ENCODE measurements at places on chromosomes 4 and X.
A peak's percentile ranks its signal among the peaks of the same experiment; 100 is the strongest.

- no peak for DNase-seq
Measured at GRCh38 chrX:154098551-154098950, 1.0 kb upstream of the MECP2 start.

DNA sequence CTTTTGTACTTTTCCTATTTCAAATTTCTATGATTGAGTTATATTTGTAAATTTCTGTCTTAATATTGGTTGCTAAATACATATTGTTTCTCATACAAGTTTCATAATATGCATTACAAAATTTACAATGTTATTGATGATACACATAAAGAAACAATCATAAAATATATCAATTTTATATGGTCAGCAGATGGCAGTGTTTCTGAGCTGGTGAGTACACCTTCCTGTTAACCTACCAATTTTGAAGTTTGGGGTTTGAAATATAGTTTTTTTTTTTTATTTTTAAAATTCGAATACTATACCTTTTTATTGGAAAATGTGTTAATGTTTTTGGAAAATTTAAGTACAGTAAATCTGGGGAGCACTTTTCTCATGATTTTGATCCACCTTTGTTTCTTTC lies 1953.1 kb upstream of the ADGRL3 start:
- peak; percentile 2 for DNase-seq

DNA sequence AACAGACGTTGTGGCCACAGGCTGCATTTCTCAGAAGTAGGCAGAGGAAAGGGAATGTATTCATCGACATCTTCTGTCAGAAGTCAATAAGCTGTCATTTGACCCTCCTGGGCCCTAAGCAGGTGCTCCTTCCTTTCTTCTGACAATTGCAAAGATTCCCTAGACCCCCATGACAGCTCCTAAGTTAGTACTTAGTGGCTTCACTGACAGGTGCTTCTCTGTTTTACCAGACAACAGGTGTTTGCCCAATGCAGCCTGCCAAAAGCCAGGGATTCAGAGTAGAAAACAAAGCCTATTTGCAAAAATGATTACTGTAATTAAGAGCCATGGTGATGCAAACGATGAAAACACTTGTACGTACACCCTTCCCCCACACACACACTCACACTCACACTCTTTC lies 7.5 kb upstream of the FGF5 start:
- no peak for DNase-seq

GRCh38 chrX:68914479-68914946 lies 85.7 kb downstream of the EFNB1 start:
- no peak for DNase-seq

- DNase-seq: no peak
Measured at GRCh38 chr4:84495118-84495793, 3.8 kb downstream of the NKX6-1 start.

- DNase-seq: no peak
Measured at GRCh38 chr4:21380861-21381260, 567.7 kb downstream of the KCNIP4 start.

- no peak for DNase-seq
Measured at GRCh38 chrX:92209936-92210335, 430.8 kb downstream of the PCDH11X start.

GRCh38 chrX:85930099-85930498 lies 117.3 kb downstream of the CHM start:
- DNase-seq: no peak

DNA sequence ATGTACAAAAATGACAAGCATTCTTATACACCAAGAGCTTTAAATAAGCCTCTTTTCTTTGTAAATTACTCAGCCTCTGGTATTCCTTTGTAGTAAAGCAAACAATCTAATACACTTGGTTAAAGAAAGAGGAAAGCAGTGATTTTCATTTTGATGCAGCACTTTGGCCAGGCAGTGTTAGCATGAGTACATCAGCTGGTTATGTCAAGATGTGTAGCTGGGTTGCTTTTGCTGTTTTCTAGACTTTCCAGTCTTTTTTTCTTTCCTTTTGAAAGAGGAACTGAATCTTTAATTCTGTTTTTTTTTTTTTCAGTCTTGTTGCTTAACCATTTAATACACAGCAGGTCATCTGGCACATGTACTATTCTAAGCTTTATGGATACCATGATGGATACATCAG lies 167.1 kb upstream of the AADAT start:
- DNase-seq: no peak

GRCh38 chr4:87881115-87881514 lies 48.3 kb downstream of the MEPE start:
- DNase-seq: no peak

DNA sequence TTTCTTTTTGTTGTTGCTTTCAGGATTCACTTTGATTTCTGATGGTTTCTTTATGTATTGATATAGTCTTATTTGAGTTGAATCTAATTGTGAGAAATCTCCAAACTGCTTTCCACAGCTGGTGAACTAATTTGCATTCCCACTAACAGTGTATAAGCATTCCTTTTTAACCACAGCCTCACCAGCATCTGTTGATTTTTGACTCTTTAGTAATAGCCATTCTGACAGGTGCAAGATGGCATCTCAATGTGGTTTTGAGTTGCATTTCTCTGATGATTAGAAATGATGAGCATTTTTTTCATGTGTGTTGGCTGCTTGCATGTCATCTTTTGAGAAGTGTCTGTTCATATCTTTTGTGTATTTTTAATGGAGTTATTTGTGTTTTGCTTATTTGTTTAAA lies 1023.1 kb downstream of the SH3BGRL start:
- DNase-seq: no peak

- no peak for DNase-seq
Measured at GRCh38 chr4:73860181-73860580, 7.1 kb downstream of the PF4V1 start.

DNA sequence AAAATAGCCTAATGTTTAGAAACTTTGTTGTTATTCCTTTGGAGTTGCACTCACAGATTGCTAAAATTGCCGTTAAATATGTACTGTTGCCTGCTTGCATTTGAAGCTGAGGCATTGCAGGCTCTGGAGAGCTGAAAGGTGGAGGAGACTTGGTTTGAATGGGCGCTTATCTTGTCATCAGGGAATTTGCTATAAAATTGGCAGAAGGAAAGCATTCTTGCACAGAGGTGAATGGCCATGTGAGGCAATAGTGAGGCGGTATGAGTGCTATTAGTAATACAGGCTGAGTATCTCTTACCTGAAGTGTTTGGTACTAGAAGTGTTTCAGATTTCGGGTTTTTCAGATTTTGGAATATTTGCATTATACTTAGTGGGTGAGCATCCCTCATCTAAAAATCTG lies 41.3 kb downstream of the TRAPPC11 start:
- DNase-seq: no peak

DNA sequence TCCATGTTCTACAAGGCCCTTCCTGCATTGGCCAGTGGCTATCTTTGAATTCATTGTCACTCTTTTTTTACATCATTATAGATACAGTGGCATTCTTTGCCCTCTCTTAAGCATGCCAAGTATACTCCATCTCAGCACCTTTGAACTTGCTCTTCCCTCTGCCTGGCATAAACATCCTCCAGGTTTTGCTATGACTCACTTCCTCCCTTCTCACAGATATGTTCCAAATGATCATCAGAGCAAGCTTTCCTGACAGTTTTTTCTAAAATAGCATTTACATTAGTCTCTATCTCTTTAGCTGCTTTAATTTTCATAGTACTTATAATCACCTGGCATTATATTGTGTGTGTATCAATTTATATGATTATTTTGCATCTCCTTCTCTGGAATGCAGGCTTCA lies 553.3 kb upstream of the MAGEB2 start:
- no peak for DNase-seq

- DNase-seq: no peak
Measured at GRCh38 chrX:3541336-3541735, 172.1 kb downstream of the PRKX start.

GRCh38 chrX:100658941-100659381 lies 15.0 kb downstream of the SRPX2 start:
- peak; percentile 29 for DNase-seq

- DNase-seq: no peak
Measured at GRCh38 chr4:83179205-83179604, 64.7 kb upstream of the PLAC8 start.

DNA sequence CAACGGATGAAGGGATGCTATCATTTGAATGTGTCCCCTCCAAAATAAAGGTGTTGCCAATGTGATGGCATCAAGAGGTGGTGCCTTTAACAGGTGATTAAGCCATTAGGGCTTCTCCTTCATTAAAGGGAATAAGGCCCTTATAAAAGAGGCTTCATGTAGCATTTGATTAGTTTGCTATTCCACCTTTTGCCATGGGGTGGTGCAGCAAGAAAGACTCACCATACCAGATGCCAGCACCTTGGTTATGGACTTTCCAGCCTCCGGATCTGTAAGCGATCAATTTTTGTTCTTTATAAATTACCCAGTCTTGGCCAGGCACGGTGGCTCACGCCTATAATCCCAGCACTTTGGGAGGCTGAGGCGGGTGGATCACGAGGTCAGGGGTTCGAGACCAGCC lies 7.9 kb upstream of the SLC25A43 start:
- peak; percentile 29 for DNase-seq

DNA sequence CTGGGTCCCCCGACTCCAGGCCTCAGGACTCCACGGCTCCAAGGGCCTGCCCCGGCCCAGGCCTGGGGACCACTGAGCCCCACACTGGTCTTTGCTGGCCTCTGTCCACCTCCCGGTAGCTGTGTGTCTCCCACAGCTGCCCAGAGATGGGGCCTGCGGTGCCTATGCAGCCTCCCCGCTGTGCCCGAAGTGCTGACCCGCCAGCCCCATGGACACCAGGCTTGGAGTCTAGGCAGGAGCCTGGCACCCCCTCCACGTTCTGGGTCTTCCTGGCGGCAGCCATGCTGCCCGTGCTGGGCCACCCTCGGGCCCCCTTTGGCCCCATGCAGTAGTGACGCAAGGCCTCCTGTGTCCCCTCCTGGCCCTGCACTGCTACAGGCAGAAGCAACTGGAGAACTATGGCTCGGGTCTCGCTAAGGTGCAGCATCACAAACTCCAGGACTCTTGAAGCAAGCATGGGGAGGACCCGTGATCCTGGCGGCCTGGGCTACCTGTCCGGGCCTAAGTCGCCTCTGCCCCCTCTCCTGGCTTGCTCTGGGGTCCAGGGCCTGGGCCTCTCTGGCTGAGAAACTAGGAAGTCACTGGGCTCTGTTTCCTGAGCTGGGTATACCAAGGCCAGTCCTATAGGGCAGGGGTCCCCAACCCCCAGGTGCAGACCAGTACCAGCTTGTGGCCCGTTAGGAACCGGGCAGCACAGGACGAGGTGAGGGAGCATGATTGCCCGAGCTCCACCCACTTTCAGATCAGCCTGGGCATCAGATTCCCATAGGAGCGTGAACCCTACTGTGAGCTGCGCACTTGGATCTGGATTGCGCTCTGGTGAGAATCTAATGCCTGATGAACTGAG lies 917 bp downstream of the MYL5 start:
- no peak for DNase-seq

DNA sequence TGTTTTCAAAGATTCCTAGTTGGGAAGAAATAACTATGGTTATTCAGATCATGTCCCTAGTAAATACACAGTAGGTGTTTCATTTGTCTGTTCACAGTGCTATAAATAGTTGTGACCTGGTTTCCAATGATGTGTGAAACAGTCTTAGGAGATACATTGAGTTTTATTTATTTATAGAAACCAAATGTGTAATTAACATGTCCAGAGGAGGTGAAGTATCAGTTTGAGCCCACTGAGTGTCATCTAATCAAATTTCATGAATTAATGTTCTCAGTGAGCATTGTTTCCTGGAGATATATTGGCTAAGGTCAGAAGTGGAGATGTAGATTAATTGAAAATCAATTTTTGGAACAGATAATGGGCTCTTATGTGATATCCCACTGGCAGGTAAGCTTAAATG lies 996.3 kb downstream of the FSTL5 start:
- DNase-seq: no peak

DNA sequence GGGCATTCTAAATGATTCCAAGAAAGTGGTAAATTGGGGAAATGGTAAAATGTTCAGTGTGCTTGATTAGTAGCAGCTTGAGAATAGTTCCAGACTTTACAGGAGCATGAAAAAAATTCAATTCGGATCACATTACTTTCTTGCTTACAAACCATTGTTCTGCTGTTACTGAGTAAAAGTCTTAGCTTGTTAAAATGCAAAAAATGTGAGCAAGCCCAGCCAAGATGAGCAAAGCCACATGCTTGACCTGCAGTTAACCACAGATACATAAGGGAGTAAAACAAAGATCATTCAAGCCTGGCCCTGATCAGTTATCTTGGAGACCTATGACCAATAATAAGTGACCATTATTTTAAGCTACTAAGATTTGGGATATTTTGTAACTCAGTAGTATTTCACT lies 562.9 kb upstream of the MAGEB2 start:
- DNase-seq: no peak

DNA sequence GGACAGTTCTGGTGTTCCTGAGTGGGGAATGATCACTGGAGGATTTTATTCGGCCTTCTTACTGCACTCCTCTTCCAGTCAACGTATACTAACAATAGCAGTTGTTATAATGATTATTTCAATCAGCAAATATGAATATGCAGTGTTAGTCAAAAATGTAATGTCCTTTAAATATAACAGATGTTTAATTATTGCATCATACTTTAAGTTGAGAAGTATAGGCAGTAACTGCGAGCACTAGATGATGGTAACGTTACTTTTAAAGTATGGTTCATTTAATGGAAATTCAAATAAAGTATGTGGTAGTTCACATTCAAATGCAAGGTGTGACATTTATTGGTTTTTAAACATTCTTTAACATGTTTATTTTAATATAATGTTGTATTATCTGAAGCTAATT lies 5.5 kb upstream of the BLTP1 start:
- no peak for DNase-seq

DNA sequence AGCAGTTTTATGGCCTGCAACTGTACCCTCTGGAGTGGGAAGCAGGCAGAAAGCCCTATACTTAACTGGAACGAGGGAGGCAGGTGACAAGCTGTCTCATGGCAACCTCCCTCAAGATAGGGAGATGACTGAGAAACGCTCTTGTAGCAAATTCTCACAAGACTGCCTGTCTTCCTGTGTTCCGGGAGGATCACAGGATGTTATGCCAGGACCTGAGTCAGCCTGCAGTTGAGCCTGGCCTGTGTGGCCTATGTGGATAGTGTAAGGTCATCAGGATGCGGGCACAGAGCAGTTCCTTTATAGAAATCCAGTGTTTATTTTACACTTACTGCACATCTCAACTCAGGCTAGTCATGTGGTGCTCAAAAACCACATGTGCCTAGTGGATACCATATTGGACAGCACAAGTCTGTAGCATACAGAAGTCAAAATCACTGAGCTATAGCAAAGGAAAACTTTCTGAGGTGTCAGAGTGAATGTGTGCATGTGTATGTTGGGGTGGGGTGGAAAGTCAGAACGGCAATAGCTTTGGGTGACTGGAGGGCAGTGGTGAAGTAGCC lies 25.2 kb downstream of the TAF7L start:
- DNase-seq: no peak

DNA sequence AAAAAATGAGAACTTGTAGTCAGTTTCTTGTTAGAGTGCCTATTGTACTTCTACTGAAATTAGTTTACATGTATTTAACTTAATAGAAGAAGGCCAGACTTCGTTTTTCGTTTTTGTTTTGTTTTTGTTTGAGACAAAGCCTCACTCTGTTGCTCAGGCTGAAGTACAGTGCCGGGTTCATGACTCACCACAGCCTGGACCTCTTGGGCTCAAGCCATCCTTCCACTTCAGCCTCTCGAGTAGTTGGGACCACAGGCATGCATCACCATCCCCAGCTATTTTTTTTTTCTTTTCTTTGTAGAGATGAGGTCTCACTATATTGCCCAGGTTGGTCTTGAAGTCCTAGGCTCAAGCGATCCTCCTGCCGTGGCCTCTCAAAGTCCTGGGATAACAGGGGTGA lies 793.9 kb downstream of the ADGRL3 start:
- DNase-seq: no peak
